Activated T-helper 2 cell treated with anti-CD3 and anti-CD28 coated beads, Interferon-gamma antibody, Interleukin-2, Interleukin-4, amounts not matched to agents 10 μg/mL and 5 μg/mL and 100 μg/mL, durations not matched to agents 14 hours and 24 hours and 36 hours (primary cell): ENCODE measurements at places on chromosomes 16 and 17.

DNA sequence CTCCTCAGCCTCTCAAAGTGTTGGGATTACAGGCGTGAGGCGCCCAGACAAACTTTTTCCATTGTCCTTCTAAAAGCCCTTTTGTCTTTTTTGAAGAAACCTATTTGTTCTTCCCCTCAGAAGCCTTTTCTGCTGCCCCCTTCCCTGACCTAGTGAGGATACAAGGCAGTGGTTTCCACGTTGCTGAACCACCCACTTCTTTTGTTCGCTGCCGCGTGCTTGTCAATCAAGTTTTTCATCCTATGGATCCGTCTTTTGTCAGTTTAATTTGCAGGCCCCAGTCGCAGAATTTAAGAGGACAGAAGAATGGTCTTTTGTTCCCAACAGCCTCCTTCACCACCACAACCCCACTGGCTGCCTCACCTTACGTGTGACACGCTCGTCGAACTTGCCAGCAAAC, 20.2 kb upstream of the GNG13 start:
- H3K27ac ChIP-seq: no peak overlapping the region
- no peaks in the 10 kb centered on the region for H3K36me3 ChIP-seq
- no peak for DNase-seq
- no peaks in the 10 kb centered on the region for H3K27me3 ChIP-seq
- H3K4me3 ChIP-seq: no peak overlapping the region
- H3K4me1 ChIP-seq: peaks cover 10% of the 10 kb centered on the region

DNA sequence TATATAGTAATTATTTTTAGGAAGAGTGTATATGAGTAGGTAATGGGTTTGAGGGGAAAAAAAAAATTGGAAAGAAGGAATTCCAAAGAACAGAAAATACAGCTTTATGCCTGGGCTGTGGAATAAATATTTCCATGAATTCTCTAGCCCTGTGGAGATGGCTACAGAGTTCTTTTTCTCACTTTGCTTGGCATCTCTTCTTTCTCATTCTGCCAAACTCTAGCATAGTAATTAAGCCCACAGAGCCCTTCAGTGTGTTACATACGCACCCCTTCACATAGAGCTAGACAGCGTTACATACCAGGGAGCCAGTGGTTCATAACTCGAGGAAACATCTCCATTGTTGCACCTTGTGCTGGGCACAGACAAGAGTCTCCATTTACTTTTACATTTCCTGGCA, 621.1 kb downstream of the CDH8 start:
- H3K36me3 ChIP-seq: no peaks in the 10 kb centered on the region
- H3K27ac ChIP-seq: no peak overlapping the region
- H3K27me3 ChIP-seq: no peaks in the 10 kb centered on the region

DNA sequence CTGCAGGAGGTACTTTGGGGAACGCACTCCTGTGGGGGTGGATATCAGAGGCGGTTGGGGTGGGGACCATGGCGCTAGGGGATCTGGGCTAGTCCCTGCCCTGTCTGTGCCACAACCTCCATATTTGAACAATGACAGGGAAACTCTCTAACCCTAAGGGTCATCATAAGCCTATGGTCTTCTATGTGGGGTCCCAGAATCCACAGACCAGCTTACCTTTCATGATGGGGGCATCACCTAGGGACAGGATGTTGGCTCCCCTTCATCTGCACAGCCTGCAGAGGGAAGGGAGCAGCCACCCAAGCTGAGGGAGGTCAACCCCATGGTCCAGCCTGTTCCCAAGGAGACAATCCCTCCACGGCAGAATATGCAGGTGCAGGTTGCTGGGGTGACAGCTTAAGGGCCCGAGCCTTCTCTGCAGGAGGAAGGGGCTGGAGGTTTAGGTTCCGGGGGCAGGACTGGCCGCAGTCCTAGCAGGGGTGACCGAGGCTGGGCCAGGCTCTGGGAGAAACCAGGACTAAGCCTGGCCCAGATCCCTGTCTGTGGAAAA, 1.7 kb downstream of the ORAI3 start:
- H3K27ac ChIP-seq: peak overlapping the region; percentile 80
- H3K36me3 ChIP-seq: peaks cover 14% of the 10 kb centered on the region
- H3K4me3 ChIP-seq: peak overlapping the region; percentile 87
- no peak for DNase-seq

DNA sequence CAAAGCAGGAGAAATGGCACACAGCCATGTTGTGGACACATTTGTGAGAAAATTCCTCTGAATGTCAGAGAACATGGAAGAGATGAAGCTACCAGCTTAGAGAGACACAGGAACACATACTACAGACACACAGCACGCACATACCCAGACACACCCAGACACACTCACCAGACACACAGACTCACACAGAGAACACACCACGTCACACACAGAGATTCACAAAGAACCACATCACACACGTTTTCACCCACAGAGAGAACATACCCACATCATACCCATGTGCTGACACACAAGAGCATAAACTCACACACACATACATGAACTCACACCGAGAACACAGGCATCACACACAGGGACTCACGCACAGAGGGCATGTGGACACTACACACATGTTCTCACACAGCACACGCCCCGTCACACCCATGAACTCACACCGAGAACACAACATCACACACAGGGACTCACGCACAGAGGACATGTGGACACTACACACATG, 124.9 kb downstream of the METRNL start:
- peak; percentile 8 for DNase-seq
- H3K4me3 ChIP-seq: no peak overlapping the region
- no peaks in the 10 kb centered on the region for H3K27me3 ChIP-seq
- peak overlapping the region; percentile 1 for H3K27ac ChIP-seq
- H3K4me1 ChIP-seq: peaks cover 45% of the 10 kb centered on the region

DNA sequence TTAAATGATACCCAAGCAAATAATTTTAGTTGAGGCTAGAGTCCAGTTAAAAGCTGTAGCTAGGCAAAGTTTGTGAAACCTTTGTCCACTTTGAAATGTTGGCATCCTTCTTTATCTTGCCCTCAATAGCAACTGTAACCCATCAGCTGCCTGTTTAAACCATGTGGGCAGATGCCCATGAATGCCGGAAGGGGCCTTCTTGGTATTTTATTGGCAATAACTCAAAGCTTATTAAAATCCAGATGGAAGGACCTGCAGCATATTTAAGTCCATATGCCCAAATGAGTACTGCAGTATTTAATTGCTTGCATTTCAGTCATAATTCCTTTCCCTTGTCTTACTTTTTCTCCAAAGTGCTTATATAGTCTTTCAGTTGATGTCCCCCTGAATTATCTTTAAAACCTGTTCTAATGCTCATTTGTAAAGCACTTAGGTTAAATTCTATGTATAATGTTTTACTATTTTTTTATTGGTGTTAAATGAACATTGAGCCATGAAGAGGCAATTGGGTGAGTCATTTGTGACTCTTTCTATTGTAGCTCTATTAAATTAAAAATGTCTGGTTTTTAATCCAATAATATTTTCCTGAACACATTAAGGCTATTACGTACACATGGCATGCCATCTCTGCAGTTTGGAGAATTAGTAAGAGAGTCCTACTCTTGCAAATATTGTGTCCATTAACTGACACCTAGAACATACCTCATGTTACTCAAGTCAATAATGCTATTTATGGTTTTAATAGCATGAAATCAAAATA, 225.3 kb downstream of the KCNJ2 start:
- H3K27me3 ChIP-seq: no peaks in the 10 kb centered on the region
- DNase-seq: no peak
- H3K4me1 ChIP-seq: no peaks in the 10 kb centered on the region
- no peaks in the 10 kb centered on the region for H3K36me3 ChIP-seq
- no peak overlapping the region for H3K27ac ChIP-seq
